Naive thymus-derived CD8-positive, alpha-beta T cell (primary cell): ENCODE measurements at places on chromosomes 7 and 10.

GRCh38 chr7:149881328-149882247 is 7.8 kb downstream of the ATP6V0E2 start:
- no peak for DNase-seq

- no peak for DNase-seq
These were observed 51.9 kb upstream of the CHST15 start for GRCh38 chr10:124145109-124145870.

GRCh38 chr10:124717911-124718741 is 26.1 kb downstream of the FAM53B start:
- DNase-seq, result peak; percentile 72

GRCh38 chr10:63765126-63765525 is 243.9 kb downstream of the REEP3 start:
- no peak for DNase-seq

GRCh38 chr10:12348870-12349628 is at the start of gene CAMK1D:
TSS of gene CAMK1D (plus strand) at chr10:12349547.
- DNase-seq, result peak; percentile 85

DNA sequence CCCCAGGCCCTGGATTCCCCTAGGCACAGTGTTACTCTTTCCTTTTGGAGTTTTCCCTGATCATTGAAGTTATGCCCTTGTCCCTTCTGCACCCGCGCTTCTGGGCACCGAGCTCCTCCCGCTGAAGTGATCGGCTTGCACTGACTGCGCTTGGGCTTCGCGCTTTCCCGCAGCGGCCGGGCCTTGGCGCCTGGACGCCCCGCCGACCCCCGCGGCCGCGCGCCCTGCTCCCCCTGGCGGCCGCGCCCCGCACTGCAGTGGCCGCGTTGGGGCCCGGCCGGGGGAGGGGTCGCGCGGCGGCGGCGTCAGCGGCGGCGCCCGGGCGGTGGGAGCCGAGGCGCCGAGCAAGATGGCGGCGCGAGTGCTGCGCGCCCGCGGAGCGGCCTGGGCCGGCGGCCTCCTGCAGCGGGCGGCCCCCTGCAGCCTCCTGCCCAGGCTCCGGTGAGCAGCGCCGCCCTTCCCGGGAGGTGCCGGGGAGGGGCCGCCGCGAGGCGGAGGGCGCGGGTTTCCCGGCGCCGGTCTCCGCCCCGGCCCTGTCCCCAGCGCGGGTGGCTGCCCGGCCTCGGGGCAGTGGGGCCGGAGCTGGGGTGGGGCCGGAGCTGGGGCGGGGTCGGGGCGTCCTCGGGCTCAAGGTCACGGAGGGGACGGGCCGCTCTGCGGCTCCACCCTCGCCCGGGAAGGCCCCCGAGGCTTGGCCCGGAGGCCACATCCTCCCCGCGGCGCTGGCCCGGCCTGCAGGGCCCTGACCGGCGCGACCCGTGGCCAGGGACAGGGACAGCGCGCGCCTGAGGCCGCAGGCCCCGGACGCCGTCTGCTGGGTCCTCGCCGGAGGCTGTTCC is at the start of gene NIPSNAP2:
TSS of gene NIPSNAP2 (plus strand) at position 325 of the 839 bp plus-strand sequence. CDS start at position 350, 25 bp downstream.
- peak; percentile 51 for DNase-seq

DNA sequence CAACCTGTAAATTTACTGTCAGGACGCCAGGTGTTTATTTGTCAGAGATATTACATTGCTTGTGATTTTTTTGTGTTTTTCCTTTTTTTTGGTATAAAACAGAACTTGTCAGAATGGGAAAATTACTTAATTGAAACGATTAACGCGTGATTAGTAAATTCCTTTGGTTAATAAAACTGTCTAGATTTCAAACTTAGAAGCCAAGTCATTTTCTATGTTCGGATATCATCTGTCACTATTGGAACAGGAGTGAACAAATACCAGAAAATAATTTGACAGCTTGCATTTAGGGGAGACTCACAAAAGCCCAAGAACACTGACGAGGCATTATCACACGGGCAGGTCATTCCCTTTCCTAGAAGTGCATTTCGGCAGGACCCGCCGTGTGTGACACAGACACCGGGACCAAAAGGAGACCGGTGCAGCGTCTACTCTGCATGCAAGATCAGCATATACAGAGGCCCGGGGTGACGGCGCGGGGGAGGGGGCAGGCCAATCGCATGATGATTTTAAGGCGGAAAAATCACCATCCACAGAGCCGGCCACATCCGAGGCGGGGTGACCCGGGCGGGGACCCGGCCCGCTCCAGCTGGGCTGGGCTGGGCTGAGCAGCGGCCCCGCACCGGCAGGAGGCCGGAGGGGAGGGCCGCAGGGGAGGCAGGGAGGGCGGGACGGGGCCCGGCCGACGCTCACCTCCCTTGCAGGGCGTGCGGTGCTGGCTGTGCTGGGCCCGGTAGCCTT is 841 bp downstream of the GLUD1 start:
- DNase-seq, result peak; percentile 45

DNA sequence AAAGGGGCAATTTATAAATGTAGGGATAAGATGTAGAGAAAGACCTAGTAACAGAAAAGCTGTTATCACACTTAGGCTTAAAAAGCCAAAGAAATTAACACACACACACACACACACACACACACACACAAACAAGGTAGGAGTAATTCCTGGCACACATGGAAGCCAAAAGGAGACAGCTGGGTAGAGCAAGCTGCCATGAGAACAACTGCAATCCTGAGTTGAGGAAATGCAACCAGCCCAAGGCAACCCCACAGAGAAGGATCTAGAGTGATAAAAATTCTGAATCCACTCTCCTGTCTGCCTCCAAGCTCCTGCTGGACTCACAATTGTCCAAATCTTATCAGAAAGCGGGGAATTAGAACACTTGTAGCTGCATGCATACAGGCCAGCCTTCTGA is 229.1 kb upstream of the DGKB start:
- DNase-seq, result no peak

DNA sequence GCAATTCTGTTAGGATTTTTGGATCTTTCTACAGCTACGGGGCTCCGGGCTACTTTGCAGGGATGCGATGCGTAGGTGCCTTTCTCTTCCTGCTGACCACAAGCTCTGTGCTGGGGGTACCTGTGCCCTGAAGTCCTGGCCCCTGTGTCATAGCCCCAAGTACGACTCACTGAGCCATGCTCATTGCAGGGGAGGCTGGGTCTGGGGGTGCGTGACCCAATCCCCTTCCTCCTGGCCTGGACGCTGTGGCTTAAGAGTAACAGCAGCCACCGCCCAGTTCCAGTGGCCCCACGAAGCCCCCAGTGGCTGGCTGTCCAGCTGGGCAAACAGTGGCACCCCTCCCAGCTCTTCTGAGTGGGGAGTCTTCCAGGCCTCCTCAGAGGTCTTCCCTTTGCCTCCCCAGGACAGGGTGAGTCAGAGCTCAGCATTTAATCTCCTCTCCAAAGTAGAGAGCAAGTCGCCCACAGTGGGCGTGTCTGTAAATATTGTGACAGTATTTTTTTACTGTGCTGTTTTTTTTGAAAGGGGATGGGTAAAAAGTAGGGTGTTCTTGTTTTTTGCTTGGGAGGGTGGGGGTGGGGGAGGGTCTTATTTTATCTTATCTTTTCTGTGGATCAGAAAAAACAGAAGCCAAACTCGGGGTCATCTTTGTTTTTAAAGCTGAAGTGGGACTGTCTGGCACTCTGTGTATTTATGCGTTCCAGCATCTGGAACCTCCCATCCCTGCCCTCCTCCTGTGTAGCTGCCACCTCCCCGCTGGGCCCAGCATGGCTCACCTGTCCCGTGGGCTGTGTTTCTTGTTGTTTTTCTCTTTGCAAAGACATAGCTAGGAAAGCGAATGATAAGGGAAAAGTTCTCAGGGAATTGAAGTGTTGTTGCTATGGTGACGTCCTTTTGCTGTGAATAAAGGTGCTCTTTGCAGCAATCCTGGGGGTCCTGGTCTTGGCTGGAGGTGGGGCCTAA is 8.2 kb downstream of the LFNG start:
- no peak for DNase-seq

DNA sequence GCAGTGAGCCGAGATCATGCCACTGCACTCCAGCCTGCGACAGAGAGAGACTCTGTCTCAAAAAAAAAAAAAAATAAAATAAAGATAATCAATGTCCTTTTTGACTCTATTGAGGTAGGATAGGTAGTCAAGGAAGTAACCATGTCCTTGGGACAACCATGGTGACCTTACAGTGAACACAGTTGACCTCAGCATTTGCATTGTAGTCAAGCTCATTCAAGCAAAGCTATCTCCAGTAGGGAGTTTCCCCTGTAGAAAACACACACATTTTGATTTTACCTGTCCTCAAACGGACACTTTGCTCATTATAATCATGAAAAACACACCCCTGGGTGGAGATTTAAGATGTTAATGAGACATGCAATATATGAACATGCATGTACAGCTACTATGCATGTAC is 171.7 kb downstream of the KIF20B start:
- no peak for DNase-seq

DNA sequence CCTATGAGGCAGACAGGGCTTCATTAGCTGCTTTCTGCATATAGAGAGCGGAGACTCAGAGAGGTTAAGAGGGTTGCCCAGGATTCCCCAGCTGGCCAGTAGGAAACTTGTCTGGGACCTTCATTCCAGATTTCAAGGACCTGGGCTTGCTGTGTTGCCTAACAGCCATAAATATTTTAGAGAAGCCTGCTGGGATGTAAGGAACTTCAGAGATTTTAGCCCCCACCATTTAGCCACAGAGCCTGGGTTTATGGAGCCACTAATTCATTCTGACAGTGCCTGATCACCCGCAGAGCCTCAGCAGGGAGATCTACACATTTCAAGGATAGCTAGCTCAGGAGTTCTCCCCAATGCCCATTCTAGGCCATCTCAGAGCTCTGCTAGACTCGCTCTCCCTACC is 56.6 kb upstream of the TRUB1 start:
- DNase-seq, result no peak

DNA sequence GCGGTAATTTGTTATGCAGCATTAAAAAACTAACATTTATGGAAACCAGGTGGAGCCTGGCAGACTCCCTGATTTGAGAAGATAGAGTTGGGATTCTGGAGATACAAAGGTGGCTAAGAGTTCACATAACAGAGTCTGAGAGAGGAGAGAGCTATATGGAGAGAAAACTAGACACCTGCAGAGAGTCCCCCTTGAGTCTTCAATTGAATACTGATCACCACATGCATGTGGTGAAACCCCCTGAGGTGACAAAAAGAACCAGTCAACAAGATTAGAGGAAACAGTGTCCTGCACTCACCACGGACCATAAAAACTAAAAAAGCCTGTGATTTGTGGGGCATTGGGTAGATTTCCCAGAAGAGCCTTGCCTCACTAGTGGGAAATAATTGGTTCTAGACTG is 10.1 kb downstream of the GIMAP2 start:
- no peak for DNase-seq

GRCh38 chr10:106224676-106225075 is 939.8 kb downstream of the SORCS1 start:
- DNase-seq, result no peak

- no peak for DNase-seq
These were observed 23.2 kb downstream of the PPP1R17 start for GRCh38 chr7:31710171-31710570.

GRCh38 chr10:133365461-133366129 is 7.6 kb downstream of the ECHS1 start:
- DNase-seq, result no peak

- DNase-seq, result no peak
These were observed 55.5 kb downstream of the COL1A2 start for GRCh38 chr7:94450044-94450697.

DNA sequence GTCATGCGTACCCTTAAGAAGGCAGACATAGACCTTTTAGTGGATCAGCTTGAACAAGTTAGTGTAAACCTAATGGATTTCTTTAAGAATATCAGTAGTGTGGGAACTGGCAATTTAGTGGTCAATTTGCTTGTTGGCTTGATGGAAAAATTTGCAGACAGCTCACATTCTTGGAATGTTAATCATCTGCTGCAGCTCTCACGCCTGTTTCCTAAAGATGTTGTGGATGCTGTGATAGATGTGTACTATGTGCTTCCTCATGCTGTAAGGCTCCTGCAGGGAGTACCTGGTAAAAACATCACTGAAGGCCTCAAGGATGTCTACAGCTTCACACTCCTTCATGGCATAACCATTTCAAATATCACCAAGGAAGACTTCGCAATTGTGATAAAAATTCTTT is 103.4 kb downstream of the ABCA13 start:
- no peak for DNase-seq

- DNase-seq, result no peak
These were observed 125.6 kb upstream of the HABP2 start for GRCh38 chr10:113427236-113427735.

DNA sequence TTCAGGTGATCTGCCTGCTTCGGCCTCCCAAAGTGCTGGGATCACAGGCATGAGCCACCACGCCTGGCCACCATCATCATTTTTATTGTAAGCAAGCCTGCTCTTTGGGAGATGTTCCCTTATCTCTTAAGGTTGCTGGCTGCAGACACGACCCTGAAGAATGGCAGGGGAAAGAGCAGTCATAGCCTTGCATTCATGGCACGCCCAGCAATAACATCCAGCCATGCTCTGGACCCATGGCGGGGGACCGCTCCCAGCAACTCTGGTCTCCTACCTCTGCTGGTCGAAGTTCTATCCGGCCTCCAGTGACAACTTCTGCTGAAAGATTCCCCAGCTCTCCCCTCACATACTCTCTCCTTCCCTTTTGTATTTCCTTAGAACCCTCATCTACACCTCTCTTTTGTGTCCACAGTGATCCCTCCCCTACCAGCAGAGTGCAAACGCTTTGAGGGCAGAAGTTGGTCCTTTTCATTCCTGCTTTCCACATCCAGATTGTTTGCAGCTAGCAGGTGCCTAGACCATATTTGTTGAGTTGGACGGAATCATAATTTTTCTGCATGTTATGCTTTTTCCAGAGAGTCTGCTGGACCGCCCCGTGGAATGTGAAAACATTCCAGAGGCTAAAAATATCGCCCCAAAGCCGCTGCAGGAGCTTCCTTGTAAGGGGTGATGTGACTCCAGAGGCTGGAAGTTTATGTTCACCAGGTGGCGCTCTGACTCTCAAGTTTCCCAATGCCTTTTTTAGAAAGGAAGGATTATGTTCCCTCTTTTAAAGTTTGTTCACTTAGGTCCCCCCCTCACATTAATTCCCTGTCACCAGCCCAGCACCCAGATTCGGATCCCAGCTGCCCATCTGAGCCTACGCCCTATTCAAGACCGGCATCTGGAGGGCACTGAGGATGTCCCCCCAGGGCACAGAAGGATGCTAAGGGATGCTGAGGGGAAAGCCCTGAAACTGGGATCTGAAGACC is 4.3 kb upstream of the MARVELD1 start:
- DNase-seq, result no peak

GRCh38 chr10:13270877-13271551 is 28.9 kb downstream of the PHYH start:
- DNase-seq, result no peak

GRCh38 chr7:70434376-70434775 is 697.6 kb upstream of the GALNT17 start:
- no peak for DNase-seq

- DNase-seq, result no peak
These were observed 31.5 kb downstream of the EPC1 start for GRCh38 chr10:32315424-32315823.
